DMS 273 treated with DMSO at 0.1 percent for 48 hours (cell line): ENCODE measurements at places on chromosomes 7 and 10.

GRCh38 chr7:38463277-38464225 lies 167.6 kb downstream of the AMPH start:
- DNase-seq, result no peak

- no peak for DNase-seq
These were observed 11.9 kb upstream of the OPALIN start for GRCh38 chr10:96370584-96371157.

GRCh38 chr7:32316839-32317238 lies 173.3 kb downstream of the LSM5 start:
- DNase-seq, result no peak

- no peak for DNase-seq
These were observed 145.0 kb downstream of the PARD3 start for GRCh38 chr10:34670081-34670480.

- DNase-seq, result no peak
These were observed 1284.3 kb downstream of the XPNPEP1 start for GRCh38 chr10:108639010-108639409.

GRCh38 chr7:103113164-103113563 lies 35.7 kb downstream of the NAPEPLD start:
- no peak for DNase-seq

- DNase-seq, result no peak
These were observed 21.1 kb upstream of the AUTS2 start for GRCh38 chr7:69577221-69577620.

DNA sequence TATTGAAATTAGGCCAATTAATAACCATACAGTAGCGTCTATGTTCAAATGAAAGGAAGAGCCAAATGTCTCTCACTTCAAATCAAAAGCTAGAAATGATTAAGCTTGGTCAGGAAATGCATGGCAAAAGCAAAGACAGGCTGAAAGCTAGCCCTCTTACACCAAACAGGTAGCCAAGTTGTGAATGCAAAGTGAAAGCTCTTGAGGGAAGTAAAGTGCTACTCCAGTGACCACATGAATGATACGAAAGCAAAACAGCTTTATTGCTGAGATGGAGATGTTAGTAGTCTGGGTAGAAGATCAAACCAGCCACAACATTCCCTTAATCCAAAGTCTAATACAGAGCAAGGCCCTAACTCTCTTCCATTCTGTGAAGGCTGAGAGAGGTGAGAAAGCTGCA lies 123.8 kb downstream of the TEX36 start:
- no peak for DNase-seq

DNA sequence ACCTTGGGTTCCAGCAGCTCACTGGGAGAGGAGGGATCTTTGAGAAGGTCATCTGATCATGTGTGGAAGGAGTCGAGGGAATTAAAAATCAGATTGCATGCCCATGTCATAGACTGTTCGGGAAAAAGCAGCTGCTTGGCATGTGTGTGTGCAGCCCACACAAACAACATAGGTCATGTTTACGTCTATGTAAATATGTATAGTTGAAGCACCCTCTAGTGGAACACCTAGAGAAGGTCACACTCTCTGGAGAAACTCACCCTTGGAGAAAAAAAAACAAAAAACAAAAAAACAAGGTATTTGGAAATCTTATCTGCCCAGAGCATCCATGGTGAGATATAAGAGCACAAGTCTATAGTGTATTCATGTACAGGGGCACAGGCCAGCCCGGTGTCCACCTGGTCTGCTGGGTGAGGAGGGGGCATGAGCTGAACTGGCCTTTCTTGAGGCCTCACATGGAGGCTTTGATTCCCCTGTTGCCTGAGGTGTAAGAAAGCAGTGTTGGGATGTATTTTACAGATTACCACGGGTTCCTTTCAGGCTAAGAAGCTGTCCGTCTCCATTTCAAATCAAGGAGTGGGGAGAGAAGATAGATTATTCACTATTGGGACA lies 98.0 kb downstream of the NPY start:
- DNase-seq, result peak; percentile 59

GRCh38 chr7:158044482-158044823 lies 543.2 kb downstream of the PTPRN2 start:
- no peak for DNase-seq

DNA sequence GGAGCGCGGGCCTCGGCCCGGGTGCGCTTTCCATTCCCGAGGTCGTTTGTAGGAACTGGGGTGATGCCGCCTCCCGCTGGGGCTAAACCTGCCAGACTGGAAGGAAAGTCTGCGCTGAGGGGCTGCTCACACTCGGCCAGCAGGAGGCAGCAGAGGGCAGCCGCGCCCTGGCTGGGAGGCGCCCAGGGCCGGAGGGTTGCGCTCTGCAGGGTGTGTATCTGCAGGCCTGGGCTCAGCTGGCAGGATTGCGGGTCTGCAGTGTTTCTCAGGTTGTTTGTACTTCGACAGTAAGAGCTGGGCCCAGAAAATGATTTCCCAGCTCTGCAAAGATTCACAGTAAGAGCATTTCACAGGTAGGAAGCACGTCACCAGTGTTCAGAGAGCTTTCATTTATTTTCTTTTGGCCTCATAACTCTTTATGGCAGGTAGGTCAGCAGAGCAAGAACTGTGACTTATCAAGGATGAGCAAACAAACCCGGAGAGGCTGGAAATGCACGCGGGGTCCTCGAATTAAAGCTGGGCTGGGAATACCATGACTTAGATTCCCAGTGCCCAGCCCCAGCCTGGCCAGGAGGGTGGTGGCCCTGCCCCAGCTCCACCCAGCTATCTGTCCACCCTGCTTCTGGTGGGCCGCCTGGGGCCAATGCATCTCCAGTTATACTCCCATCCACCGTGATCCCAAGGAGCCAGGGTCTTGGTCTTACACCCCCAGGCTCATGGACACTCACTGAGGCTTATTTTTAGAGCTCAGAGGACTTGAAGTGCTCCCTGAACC lies 15.2 kb upstream of the PPP2R2D start:
- DNase-seq, result no peak

GRCh38 chr7:28643584-28644340 lies 231.4 kb downstream of the CREB5 start:
- DNase-seq, result no peak

- DNase-seq, result no peak
These were observed 61.5 kb upstream of the RPA3 start for GRCh38 chr7:7779888-7780287.

DNA sequence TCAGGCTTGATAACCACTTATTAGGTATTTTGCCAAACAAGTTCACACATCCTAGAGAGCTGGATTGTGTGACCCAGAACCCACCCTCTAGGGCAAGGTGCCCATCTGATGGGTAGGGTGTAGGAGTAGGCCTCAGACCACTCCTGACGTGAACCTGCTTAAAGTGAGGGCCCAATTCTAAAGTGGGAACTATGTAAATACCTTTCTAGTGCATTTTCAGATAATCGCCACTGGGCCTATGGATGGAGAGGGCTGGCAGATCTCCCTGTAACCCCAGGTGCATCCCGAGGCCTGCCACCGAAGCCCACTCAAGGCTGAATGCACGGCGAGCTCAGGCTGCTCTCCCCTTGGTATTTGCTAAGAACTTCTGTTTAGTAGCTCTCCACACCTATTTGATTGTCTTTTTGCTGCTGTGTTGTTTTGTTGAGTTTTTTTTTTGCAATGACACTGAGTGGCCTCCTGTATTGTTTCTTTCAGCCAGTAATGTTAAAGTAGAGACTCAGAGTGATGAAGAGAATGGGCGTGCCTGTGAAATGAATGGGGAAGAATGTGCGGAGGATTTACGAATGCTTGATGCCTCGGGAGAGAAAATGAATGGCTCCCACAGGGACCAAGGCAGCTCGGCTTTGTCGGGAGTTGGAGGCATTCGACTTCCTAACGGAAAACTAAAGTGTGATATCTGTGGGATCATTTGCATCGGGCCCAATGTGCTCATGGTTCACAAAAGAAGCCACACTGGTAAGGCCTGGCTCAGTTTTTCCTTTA lies 71.7 kb downstream of the IKZF1 start:
- DNase-seq, result no peak

- DNase-seq, result no peak
These were observed 106.4 kb downstream of the COL13A1 start for GRCh38 chr10:69908124-69908523.

DNA sequence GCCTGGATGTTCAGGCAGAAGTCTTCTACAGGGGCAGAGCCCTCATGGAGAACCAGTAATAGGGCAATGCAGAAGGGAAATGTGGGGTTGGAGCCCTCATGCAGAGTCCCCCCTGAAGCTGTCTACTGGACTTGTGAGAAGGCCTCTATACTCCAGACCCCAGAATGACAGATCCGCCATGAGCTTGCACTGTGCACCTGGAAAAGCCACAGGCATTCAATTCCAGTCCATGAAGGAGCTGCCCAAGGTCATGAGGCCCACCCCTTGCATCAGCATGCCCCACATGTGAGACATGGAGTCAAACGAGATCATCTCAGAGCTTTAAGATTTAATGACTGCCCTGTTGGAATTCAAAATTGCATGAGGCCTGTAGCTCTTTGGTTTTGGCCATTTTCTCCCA lies 4.9 kb upstream of the ZNF679 start:
- DNase-seq, result no peak

- DNase-seq, result no peak
These were observed 205.1 kb upstream of the SEMA3A start for GRCh38 chr7:84399661-84400060.

GRCh38 chr10:132837905-132838304 lies 52.0 kb upstream of the NKX6-2 start:
- DNase-seq, result no peak

DNA sequence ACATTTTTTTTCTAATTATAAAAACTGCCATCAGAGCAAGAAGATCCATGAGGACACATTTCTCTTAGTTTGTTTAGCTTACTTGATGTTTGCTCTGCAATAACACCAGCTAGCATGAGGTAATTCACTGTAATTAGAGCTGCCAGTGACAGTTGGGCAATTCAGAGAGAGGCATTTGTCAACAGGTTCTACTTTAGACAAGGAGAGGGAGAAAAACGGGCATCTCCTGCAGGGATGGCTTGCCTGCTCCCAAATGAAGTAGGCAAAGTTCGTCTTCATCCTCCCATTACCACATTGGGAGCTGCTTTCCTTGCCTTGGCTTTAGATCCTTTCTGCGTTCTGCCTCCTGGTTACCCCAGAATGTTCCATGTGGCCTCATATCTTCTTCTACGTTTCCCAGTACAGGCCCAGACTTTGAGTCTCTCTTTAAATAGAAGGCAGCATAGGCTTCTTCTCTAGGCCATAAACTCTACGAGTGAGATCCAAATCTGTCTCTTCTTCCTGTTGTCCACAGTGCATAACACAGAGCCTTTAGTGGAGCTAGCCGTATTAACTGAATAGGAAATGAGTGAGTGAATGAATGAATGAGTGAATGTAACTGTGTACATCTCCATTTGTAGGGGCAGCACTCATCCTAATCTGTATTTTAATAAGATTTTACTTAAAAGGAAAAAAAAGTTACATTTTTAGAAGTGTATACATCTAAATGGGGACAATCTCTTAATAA lies 21.2 kb downstream of the ASB15 start:
- DNase-seq, result peak; percentile 61

DNA sequence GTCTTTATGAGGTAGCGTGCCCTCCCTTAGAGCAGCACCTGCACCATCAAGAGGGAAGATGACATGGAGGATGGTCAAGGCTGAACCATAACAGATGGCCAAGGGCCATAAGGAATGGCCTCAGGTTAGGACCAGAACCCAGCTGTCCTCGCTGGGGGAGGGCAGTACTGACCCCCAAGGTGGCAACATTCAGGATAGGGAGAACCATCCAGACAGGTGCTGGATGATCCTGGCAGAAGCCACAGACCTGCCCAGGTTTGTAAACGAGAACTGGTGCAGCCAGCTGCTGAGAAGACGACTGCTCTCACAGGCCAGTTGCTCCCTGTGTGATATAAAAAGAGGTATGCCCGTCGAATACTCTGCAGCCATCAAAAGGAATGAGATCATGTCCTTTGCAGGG lies 320.4 kb downstream of the GLRX3 start:
- no peak for DNase-seq

DNA sequence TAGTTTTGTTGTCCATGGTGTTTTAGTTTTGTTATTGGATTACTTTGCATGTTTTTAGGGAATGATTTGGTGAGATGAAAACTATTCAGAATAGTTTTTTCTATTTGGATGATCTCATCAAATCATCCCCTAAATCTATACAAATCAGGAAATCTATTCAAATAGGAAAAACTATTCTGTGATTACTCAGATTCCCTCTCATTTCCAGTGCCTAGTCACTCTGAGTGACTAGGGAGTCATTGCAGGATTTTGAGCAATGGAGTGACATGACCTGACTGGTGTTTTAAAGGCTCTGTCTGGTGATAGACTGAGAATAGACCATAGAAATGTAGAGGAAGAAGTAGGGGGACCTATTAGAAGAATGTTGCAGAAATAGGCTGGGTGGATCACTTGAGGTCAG lies 72.4 kb downstream of the TPST1 start:
- DNase-seq, result no peak

GRCh38 chr7:125606671-125607070 lies 677.0 kb upstream of the POT1 start:
- no peak for DNase-seq

- DNase-seq, result no peak
These were observed 48.6 kb downstream of the ICA1 start for GRCh38 chr7:8213381-8213780.

- DNase-seq, result no peak
These were observed 71.4 kb downstream of the CUZD1 start for GRCh38 chr10:122774231-122774630.

DNA sequence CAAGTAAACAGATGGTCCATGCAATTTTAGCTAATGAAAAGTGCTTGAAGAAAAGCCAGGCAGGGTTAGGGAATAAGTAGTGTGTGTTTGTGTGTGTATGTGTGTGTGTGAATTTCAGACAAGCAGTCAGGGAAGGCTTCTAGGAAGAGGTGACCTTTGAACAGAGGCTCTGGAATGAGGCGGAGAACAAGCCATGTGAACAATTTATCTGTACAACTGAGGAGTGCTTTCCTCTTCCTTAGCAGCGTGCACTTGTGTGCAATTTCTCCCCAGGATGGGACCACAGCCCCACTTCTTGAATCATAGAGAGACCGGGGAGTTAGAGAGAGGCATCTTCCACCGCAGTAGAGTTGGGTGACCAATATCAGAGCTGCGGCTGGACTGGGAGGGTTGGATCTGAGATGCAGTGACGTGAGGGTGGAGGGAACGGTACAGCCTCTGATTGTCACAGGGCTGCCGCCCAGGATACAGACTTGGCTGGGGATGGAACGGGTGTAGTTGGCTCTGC lies 69.2 kb upstream of the FAM171A1 start:
- DNase-seq, result no peak

DNA sequence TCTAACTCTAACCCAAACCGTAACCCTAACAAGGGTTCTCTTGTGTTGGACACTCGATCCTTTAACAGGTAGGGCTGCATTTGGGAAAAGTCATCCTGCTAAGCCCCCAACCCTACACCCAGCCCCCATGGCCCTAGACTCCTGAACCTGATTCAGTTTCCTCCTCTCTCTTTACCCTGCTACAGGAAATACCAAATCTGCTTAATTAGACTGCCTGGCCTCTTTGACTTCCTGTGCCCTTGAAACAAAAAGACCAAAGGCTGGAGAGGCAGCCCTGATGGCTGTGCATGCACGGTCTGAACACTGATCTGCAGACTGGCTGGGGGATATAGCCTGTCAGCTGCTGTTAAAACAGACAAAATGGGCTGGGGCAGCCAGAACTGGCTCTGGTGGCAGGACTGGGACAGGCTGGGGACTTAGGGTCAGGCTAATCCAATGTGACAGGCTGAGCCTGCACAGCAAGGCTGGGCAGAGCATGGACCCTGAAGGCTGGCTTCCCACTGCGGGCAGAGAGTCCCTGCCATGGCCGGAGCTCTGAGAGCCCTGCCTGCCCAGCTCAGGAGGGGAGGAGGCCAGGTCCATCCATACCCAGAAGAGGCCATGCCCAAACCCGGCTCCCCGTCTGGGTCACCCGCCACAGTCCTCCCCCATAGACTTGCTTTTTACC lies 51.0 kb upstream of the MSMB start:
- no peak for DNase-seq
